ENCODE measurements at places on chromosomes 3 and 15.

- DNase-seq = no peak
Observed at GRCh38 chr3:143206955-143207337, 87.4 kb downstream of the CHST2 start.

GRCh38 chr3:152474585-152474984 lies 205.9 kb downstream of the MBNL1 start:
- DNase-seq = no peak

DNA sequence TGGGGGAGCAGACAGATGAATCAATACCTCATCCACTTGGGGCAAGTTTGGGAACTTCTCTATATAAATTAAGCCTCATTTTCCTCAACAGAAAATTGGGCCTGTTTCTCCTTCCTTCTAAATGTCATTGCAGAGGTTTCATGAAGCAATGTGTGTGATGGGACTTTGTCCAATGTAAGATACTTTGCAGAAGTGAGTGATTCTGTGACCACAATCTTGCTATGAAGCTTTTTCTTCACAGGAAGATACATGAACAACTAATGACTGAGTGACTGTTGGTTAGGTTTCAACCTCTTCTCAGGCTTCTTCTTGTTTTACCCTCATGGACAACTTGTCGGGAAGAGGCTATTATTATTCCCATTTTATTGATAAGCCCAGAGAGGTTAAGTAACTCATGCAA lies 11.0 kb downstream of the TMEM45A start:
- DNase-seq = no peak

DNA sequence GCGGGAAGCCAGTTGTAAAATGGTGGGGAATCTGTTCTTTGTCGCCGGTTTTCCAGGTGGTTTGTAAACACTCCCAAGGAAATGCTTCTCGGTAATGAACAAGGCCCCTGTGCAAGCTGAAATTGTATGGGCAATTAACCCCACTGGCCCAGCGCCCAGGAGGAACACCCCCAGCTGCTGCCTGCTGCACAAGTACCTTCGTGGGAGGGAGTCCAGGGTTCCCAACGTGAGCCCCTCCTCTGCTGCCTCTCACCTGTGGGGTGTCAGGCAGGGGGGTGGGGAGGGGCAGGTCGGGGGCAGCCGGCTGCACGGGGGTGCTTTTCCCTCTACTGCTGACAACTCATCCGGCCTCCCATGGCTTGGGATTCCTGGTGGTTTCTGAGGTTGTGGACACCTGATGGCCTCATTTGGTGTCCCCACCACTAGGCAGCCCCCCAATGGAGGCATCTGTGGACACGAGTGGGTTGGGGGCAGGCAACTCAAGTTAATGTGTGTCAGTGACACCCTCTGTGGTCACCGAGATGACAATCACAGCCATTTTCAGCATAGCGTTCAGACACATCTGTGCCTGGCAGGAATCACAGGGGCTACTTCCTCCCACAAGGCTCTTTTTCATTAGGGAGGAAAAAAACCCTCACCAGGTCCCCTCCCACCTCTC lies 35.6 kb upstream of the PRR23E start:
- DNase-seq = no peak

- no peak for DNase-seq
Observed at GRCh38 chr3:115436767-115437301, 186.5 kb upstream of the GAP43 start.

DNA sequence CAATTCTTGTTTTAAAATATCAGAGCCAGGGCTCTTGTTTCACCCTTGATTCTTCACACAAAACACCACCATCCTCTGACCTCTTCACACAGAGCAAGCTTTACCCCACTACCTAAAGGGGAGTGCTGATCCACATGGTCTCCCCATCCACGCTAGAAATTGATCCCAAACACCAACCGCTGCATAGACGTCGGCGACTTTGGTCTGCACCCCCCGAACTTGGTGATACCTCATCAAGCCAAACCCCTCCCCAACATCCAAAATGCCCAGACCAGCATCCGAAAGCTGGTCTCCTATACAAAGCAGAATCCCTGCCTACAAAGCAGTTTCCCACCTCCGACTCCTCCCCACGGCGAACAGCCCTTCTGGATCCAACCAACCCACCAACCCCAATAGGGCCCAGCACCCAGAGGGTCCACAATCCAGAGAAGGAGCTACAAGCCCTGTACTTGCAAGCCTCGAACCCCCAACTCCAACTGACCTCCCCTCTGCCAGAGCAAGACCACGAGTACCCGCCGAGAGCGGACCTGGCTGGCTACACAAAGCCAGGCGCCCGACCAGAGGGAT lies 25.8 kb upstream of the MTHFS start:
- no peak for DNase-seq

GRCh38 chr3:9793161-9793781 lies 389 bp downstream of the ARPC4 start:
- DNase-seq = no peak

DNA sequence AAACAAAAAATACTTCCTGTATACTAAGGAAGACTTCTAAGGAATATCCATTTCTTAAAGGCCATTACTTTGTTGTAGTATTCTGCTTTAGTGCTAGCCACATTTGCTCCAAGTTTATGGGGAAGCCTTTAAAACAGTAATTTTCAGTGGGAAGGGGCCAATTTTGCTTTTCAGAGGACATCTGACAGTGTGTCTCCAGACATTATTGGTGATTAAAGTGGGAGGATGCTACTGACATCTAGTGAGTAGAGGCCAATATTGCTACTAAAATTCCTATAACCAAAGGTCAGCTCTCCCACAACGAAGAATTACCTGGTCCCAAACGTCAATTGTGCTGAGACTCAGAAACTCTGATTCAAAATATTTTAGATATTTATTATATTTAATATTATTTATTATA lies 24.8 kb downstream of the SLC28A2 start:
- DNase-seq = no peak

- no peak for DNase-seq
Observed at GRCh38 chr3:94349310-94349878, 286.5 kb downstream of the NSUN3 start.

DNA sequence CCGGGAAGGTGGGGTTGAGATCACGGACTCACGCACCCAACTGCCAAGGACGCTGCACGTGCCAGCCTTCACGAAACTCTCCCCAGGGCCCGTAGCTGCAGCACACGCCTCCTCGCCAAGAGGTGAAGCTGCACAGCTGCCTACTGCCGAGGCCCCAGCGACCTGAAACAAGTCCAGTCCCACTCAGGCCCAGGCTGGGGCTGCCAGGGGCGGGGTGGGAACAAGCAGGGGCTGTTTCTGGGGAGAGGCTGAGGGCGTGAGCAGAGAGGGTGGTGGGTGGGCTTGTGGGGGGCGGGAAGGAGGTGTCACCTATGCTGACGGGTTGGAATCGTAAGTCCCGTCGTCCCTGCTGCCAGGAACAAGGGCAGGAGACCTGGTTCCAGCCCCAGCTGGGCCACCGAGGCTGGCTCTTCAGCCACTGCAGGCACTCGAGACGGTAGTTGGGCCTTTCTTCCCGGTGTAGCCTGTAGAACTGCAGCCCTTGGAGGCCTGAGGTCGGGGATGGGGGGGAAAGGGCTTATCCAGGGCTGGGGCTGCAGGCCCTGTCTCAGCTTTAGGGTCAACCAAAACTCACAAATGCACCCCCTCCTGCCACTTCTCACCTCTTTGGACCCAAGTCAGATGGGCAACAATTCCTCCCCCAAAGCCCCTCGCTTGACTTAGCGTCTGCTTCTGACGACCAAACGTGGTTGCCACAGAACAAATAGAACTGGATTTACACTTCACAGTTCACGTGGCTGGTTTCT lies 44.4 kb downstream of the MUC20 start:
- DNase-seq = no peak

- no peak for DNase-seq
Observed at GRCh38 chr15:71198846-71199245, 83.6 kb downstream of the THSD4 start.

DNA sequence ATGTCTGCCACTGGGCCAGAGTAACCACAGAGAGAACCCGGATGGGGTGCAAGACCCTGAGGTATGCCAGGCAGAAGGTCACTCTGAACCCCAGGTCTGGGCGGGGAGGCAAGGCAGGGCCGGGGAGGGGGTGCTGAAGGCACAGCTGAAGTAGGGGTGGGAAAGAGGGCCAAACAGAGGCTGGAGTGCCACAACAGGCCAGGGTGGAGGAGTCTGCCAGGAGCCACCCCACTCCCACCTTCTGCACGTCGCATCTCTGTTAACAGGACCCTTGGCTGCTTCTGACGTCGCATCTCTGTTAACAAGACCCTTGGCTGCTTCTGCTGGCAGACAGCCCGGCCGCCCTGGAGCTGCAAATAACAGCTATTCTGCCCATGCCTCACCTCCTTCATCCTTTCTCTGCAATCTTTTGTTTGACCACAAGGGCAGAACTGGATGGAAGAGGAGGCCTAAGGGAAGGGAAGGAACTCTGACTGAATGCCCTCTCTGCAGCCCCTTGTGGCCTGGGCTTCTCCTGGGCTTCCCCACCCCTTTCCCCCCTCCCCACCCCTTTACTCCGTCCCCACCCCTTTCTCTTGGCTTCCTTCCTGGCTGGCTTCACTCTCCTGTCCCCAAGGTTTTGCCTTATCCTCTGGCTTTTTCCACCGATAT lies 20.6 kb upstream of the FBLN2 start:
- no peak for DNase-seq

DNA sequence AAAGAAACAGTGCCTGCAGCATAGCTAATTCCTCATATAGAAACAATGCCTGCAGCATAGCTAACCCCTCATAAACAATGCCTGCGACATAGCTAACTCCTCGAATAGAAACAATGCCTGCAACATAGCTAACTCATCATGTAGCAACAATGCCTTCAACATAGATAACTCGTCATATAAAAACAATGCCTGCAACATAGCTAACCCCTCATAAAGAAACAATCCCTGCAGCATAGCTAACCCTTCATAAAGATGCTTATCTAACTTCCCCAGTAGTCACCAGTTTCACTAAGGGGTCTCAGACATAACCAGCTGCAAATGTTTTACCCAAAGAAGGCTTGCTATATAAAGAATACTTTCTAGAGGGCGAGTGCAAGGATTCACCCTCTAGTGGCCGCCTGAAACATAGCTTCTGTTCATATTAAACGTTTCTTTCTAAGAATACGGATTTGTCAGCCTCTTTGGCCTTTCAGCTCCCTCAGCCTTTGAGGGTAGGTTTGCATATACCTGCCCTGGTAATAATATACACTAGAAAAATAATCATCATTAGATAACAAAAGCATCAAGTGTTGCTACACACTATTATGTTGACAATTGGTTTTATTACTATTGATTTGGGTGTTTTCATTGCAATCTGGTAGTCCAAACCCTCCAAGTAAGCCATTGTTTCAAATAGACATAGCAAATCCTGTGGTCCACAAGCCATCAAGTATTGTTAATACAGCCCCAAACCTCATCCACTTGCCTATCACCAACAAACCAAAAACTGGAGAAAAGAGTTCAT lies 44.4 kb upstream of the FAN1 start:
- no peak for DNase-seq

- no peak for DNase-seq
Observed at GRCh38 chr3:38826001-38826400, 10.0 kb upstream of the SCN10A start.

- no peak for DNase-seq
Observed at GRCh38 chr3:89315750-89316470, 208.5 kb downstream of the EPHA3 start.

DNA sequence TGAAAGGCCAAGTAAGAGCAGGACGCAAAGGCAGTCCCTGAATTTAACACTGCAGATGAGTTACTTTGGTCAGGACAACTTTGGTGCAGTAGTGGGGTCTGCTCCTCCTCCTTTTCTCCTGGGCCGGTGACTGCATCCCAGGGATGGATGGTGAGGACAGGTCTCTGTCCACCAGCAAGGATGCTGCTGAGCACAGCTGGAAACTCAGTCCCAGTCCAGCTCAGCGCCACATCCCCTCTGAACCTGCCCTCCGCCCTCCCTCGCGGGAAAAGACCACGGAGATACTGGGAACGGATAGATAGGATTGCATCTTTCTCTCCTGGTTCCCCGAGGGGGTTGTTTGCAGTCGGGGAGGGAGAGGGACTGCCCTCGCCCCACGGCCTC lies 13.8 kb downstream of the GRAMD2A start:
- DNase-seq = no peak

GRCh38 chr3:118912188-118912587 lies 122.5 kb downstream of the IGSF11 start:
- DNase-seq = no peak

DNA sequence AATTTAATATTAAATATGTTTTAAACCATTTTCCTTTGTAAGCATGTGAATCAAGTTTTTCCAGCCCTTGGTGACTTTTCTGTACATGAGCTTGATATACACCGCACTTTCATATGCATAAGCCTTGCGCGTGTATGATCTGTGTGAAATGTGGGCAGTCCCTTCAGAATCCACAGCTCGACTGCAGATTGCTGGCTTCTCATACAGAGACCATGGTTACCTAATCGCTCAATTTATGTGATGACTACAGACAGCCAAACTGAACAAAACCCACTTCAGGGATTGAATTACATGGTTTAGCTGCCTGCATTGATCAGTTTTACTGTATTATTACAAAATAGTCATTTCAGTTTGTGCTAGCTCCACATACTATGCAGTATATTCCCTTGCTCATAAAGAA lies 212.3 kb upstream of the NECTIN3 start:
- no peak for DNase-seq

DNA sequence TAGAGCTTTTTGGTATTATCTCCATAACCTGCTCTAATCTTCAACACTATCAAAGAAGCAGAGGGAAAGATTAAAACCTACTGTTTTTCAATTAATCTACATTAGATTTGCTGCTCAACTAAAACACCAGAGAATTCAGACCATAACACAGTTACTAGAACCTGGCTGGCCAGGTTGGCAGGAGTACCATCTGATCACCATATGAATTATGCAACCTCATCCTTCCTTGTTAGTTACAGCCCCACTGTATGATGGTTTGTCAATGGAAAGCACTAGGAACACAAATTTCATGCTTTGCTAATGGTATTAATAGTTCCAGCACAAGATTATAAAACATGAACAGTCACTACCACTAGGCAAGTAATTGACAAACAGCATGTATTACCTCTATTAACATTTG lies 5.8 kb downstream of the NPHP3 start:
- no peak for DNase-seq

Data from T-helper 2 cell (primary cell).